ENCODE measurements at places on chromosomes 3 and 15. TPM values are rescaled to one million over a fixed set of nuclear protein-coding genes. Genes with fewer than 3 reads are reported as not detected.
A peak's percentile ranks its signal among the peaks of the same experiment; 100 is the strongest.

The RARRES1 gene
- total RNA-seq: 13.0 TPM

The POLQ gene
- 0.55 TPM for total RNA-seq

The SCAANT1 gene
- not detected for total RNA-seq

GRCh38 chr3:64985072-64985471, 297.3 kb upstream of the ADAMTS9 start:
- DNase-seq: no peak

- DNase-seq: no peak
Measured at GRCh38 chr3:48034000-48034516, 17.8 kb upstream of the MAP4 start.

GRCh38 chr3:194282436-194283122, 68.5 kb downstream of the CPN2 start:
- peak; percentile 55 for DNase-seq

DNA sequence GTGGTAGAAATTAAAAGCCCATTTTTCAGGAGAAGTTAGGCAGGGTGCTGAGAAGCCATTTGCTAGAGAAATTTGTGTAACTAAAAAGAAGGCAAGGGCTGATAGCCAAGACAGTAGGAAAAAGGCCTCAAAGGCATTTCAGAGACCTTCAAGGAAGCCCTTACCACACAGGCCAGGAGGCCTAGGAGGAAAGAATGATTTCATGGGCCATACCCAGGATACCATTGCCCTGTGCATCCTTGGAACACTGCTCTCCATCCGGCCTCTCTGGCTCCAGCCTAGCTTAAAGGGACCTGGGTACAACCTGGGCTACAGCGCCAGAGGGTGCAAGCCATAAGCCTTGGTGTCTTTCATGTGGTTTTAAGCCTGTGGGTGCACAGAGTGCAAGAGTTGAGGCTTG, 193.6 kb upstream of the GRM7 start:
- DNase-seq: no peak

- DNase-seq: no peak
Measured at GRCh38 chr15:63040954-63041353, 1.6 kb upstream of the TPM1 start.

Data from sigmoid colon (tissue), 7 donors.